ENCODE measurements at places on chromosomes 16 and 17.

DNA sequence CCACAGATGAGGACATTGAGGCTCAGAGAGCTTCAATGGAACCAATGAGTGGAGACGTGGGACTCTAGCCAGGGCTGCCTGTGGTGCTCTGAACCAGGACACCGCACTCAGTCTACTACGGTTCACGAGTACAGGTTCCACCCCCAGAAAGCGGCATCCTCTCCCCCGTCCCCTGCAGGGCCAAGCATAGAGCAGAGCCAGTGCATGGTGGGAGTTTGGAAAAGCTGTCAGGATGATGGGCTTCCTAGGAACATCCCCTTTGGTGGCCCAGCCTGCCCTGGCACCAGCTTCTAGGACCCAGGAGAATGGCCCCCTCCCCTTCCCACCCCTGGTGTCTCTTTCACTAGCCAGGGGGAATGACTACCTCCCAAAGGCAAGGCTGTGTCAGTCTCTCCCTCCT, 8.4 kb downstream of the ZNF319 start:
- DNase-seq = no peak

DNA sequence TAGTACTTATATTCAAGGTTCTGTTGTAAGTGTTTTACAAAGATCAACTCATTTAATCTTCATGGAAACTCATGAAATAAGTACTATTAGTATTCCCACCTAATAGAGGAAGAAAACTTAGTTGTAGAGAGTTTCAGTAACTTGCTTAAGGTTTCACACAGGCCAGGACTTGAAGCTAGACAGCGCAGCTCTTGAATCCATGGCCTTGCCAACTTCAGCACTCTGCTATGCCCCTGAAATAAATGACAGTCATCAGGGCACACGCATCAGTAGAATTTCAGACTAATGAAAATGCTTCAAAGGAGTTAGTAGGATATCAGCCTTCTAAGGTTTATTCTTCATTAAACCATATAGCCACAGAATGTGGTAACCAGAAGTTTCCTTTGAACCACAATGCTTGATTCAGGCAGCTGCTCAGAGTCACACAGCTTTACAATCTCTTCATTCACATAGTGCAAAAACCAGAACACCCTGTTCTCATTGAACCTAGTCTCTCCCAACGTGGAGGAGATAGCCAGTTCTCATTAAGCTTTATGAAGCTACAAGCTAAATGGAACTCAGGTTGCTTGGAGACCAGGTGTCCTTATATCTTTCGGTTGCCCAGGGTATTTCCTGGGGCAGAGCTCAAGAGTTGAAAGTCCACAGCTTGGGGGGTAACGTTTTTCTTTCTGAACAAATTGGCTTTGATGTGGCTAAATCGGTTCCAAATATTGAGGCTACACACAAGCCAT, 39.7 kb downstream of the KCNJ2 start:
- no peak for DNase-seq

- DNase-seq = peak; percentile 45
These were observed 855 bp downstream of the TUFM start for GRCh38 chr16:28845293-28845692.

GRCh38 chr16:72443809-72444208, 271.9 kb upstream of the PMFBP1 start:
- DNase-seq = no peak

- no peak for DNase-seq
These were observed 20.9 kb downstream of the CARD14 start for GRCh38 chr17:80190716-80191115.

DNA sequence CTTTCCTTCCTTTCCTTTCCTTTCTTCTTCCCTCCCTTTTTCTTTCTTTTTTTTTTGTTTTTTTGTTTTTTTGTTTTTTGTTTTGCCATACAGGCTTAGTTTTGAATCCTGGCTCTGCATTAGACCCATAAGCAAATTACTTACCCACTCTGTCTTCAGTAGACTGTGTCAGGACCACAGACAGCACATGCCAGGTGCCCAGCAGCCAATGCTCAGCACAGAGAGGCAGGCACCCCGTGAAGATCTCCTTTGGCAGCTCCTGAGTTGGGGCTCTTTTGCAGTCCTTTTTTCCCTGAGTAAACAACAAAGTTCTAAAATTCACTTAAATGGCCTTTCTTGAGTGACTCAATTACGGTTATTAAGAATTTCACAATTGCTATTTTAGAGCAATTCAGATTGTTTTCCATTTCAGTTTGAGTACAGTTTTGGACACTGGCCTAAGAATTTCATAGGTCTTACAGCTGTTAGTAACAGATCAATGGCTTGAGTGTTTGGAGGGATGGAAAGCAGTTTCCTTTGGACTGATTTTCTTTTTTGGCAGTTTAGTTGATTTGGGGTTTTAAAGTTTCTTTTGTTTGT, 26.2 kb upstream of the SLC5A11 start:
- no peak for DNase-seq

DNA sequence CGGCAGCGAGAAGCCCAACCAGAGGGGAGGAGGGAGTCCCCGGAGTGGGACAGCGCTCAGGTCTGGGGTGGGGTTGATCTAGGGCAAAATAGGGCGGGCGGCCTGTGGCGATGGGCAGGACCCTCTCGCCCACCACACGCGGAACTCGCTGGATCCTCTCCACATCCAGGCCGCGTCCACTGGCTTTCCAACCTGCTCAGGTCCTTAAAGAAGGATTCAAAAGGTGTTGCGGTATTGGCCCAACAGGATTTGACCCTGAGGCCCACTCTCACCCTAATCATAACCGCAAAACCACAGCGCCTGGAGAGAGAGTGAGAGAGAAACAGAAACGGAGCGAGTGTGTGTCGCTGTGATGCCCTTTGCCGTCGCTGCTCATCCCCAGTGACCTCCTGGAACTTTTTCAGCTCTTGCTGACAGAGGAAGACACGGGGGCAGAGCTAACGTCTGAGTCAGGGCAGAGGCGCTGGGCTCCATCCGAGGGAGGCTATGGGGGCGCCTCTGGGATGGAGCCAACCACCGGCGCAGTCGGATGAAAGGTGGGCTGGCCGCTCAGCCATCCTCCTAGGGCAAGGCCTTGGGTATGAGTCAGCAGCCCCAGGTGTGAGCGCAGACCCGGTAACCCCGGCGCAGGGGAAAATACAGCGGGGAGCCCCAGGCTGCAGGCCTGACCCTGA, 16.7 kb upstream of the OR1F1 start:
- DNase-seq = peak; percentile 50

- DNase-seq = no peak
These were observed 171.7 kb downstream of the C16orf95 start for GRCh38 chr16:87145181-87146176.

DNA sequence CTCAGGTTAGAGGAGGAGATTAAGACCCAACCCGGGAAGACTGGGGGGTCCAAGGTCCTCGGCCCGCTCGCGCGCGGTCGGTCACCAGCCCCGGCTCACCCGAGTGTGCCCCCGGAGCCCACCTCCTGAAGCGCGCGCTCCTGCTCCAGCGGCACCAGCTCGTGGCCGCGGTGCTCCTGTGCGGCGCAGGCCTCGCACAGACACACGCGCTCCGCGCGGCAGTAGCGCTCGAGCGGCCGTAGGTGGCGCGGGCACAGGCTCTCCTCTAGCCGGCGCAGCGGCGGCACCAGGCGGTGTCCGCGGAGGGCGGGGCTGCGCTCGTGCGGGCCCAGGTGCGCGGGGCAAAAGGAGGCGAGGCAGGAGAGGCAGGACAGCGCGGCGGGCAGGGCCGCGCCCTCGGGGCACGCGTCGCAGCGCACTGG, 618 bp downstream of the TRIM47 start:
- DNase-seq = peak; percentile 85

- DNase-seq = no peak
These were observed 56.1 kb downstream of the SKAP1 start for GRCh38 chr17:48373883-48374282.

DNA sequence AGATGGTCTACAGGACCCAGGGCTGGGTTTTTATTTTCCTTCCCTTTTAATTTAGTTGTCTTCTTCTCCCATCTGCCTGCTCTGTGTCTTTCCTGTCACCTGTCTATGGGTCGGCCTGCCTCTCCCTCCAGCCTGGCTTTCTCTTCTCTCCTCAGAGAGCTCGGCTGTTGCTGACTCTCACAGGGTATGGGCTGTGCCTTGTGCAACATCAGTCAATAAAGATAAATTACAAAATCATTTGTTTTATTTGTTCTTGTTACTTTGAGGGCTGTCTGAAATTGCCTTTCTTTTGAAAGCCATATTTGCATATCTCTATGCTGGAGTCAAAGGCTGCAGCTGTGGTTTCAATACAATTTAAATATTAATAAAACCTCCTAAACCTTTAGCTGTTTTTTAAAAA, 15.6 kb downstream of the RND2 start:
- no peak for DNase-seq

GRCh38 chr16:57601801-57602478, 26.5 kb upstream of the ADGRG1 start:
- no peak for DNase-seq

- no peak for DNase-seq
These were observed 21.2 kb downstream of the TRAF4 start for GRCh38 chr17:28765038-28765437.

- DNase-seq = no peak
These were observed 33.7 kb downstream of the HOXB1 start for GRCh38 chr17:48497103-48497502.

GRCh38 chr17:69764146-69764545, 310.9 kb upstream of the KCNJ16 start:
- DNase-seq = no peak

DNA sequence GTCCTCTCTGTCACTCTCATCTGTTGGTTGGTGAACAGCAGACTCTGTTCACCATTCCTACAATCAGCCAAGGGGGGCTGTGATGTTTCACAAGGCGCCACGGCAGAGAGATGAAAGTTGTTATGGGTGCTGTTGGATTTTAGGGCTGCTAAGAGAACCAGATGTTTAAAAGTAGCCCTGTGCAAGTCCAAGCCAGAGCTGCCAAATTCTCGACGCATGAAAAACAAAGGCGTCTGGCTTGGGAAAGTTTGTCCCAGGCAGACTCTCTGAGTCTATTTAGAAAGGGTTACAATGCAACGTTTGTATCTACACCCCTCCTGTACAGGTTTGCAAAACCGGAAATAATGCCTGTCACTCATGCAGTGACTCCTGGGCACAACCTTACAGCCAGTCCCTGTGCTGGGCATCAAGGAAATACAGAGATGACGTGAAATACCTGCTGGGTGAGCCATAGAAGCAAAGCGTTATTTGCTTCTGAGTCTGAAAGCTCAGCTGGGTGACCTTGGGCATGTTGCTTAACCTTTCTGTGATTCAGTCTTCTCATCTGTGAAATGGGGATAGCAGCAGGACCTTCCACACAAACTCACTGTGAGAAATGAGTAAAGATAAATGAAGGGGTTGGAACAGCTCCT, 74.8 kb downstream of the XYLT1 start:
- DNase-seq = no peak

Measured in iPS-NIHi11 (cell line).